Mesothelial cell of epicardium (in vitro differentiated cells): ENCODE measurements at places on chromosomes 11 and 22.

DNA sequence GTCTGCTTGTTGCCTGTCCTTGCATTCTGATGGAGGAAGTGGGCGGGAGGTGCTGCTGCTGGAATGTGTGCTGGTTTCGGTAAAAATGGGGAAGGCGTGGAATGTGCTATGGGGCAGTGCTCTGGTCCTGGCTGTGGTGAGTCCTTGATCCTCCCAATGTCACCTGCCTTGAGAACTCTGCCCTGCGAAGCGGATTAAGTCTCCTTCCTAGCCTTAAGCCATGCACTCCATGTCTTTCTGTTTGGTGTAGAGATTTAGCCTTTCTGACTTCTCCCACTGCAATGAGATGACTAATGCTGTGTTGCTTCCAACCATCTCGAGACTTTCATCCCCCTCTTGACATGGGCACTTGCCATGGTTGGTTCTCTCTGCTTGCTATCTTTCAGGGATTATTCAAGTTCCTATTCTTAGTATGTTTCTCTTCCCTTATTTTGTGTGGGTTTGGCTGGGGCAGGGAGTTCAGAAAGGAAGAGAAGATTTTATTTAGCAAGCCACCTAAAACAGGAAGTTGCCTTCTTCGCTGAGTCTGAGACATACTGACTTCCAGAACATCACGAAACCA, 687.9 kb downstream of the NTM start:
- DNase-seq = no peak
- H3K4me1 ChIP-seq = no peaks in the 10 kb centered on the region
- no peaks in the 10 kb centered on the region for H3K36me3 ChIP-seq
- no peak overlapping the region for H3K4me3 ChIP-seq

- H3K36me3 ChIP-seq = peaks cover 1% of the 10 kb centered on the region
- DNase-seq = no peak
- H3K4me3 ChIP-seq = peak overlapping the region; percentile 12
- no peaks in the 10 kb centered on the region for H3K27me3 ChIP-seq
- peaks cover 26% of the 10 kb centered on the region for H3K4me1 ChIP-seq
- no peak overlapping the region for H3K27ac ChIP-seq
These were observed 2.5 kb downstream of the TBC1D22A start for GRCh38 chr22:46764779-46765485.

DNA sequence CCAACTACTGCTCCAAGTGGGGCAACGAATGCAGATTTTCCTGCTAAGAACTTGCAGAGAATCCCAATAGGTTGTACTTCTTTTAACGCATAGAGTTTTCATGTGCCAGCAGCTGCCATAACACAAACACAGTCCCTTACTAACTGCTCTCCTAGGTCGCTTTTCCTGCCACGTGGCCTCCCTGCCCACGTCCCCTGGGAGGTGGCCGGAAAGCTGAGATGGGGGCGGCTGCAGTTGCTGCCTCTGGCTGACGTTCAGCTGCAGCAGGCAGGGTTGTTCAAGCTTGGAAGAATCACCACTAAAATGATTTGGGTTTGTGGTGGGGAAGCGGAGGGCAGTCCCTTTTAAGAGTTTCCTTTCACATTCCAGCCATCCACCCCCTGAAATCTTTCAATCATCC, 39.3 kb downstream of the ZNF202 start:
- peaks cover 9% of the 10 kb centered on the region for H3K27me3 ChIP-seq
- no peak overlapping the region for H3K27ac ChIP-seq
- H3K4me3 ChIP-seq = no peak overlapping the region
- no peaks in the 10 kb centered on the region for H3K36me3 ChIP-seq
- DNase-seq = no peak
- no peaks in the 10 kb centered on the region for H3K4me1 ChIP-seq

DNA sequence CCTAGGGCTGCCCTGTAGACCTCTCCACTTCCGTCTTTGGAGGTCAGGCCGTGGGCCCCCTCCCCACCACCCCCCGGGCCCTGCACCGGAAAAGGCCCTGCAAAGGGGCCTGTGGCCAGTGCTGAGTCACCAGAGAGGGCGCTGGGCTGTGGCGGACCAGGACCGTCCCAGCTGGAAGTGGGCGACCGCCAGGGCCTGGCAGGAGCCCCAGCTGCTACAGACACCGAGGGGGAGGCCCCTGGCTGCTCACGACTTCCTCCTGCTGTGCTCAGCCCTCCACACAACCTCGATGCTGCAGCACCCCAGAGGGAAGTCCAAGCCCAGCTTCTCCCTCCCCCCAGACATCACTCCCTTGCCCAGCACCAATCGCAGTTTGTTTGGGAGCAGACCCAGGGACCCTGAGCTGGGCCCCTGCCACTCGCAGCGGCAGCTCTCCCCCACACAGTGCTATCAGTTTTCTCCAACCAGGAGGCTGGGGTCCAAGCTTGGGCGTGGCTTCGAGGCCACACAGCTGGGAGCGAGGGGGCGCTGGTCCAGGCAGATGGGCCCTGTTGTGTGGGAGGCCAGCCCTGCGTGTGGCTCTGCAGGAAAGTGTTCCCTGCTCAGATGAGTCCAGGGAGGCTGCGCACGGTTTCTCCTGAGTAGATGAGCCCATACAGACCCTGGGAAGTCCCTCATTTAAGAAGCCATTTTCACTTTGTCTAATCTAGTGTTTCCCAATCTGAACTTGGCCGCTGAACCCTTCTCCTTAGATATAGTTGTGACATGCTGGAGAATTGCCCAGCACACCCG, 5.6 kb upstream of the SH3BP1 start:
- H3K27me3 ChIP-seq = no peaks in the 10 kb centered on the region
- peak overlapping the region; percentile 96 for H3K27ac ChIP-seq

GRCh38 chr11:110425751-110426545, 3.8 kb upstream of the FDX1 start:
- no peak for DNase-seq
- H3K27me3 ChIP-seq = no peaks in the 10 kb centered on the region
- H3K27ac ChIP-seq = peak overlapping the region; percentile 9
- peaks cover 13% of the 10 kb centered on the region for H3K4me1 ChIP-seq
- peaks cover 2% of the 10 kb centered on the region for H3K36me3 ChIP-seq
- H3K4me3 ChIP-seq = no peak overlapping the region

DNA sequence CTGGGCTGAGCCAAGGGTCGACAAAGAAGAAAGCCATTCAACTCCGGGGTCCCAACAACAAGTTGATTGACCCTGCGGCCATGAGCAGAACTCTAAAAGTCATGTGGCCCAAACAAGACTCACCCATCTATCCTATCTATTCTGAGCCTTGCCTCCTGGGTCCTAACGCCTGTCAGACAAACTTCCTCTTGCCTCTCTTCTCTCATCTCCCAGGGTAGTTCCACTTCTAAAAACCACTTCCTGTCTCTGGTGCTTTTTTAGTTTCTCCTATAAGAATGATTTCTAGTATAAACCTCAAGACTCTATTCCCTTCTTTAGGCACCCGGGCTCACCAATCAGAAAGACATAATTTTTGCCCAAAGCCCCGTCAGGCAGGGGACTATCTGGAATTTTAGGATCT, 530.2 kb downstream of the DLG2 start:
- no peak overlapping the region for H3K4me3 ChIP-seq
- DNase-seq = no peak
- no peaks in the 10 kb centered on the region for H3K4me1 ChIP-seq
- no peaks in the 10 kb centered on the region for H3K27me3 ChIP-seq

DNA sequence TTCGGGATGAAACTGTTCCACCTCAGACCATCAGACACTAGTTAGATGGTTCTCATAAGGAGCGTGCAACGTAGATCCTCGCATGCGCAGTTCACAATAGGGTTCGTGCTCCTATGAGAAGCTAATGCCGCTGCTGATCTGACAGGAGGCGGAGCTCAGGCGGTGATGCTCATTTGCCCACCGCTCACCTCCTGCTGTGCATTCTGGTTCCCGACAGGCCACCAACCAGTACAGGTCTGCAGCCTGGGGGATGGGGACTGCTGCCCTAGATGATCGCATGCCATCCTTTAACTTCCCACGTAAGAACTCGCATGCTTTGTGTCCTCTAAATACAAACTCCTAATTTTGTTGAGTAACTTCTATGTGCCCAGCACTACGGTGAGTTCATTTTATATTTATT, 62.6 kb downstream of the EFCAB6 start:
- no peak overlapping the region for H3K4me3 ChIP-seq
- peaks cover 44% of the 10 kb centered on the region for H3K27me3 ChIP-seq
- no peak overlapping the region for H3K27ac ChIP-seq
- H3K4me1 ChIP-seq = peaks cover 3% of the 10 kb centered on the region

- no peaks in the 10 kb centered on the region for H3K27me3 ChIP-seq
- DNase-seq = no peak
- H3K27ac ChIP-seq = peak overlapping the region; percentile 27
- H3K4me3 ChIP-seq = no peak overlapping the region
- H3K4me1 ChIP-seq = peaks cover 3% of the 10 kb centered on the region
- peaks cover 11% of the 10 kb centered on the region for H3K36me3 ChIP-seq
These were observed 33.5 kb upstream of the TXNRD2 start for GRCh38 chr22:19974935-19975706.

DNA sequence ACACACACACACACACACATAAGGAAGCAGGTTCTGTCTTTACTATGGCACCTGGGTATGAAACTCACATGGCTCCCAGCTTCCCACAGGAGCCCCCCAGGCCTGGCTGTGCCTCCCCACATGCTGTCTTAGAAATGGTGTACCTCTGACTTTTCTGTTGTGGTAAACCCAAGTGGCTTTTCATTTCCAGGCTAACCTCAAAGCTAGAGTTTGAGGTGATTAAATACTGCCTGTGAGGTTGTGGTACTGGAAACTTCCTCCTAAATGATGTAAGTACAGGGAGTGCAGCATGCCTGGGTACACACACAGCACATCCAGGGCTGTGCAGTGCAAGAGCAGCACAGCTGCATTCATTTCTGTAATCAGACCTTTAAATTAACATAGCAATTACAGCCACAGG, 34.4 kb downstream of the ME3 start:
- no peak overlapping the region for H3K27ac ChIP-seq
- peaks cover 7% of the 10 kb centered on the region for H3K4me1 ChIP-seq
- no peak for DNase-seq
- no peak overlapping the region for H3K4me3 ChIP-seq

DNA sequence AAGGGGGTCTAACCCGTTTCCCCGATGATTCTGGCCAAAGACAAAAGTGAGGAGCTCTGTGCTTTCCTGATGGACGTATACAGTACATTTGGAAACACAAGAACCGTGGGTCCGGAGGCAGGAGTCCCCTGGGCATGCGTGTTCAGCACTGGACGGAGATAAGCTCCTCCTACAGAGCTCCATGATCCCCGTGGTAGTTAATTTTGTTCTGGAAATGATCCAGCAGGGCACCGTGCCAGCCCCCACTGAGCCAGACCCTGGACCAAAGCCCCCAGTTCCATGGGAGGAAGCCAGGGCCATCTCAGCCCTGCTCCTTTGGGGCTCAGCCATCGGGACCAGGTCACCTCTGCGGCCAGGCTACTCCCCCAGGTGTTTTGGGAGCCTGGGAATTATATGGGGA, 83.3 kb downstream of the TRMU start:
- DNase-seq = no peak
- H3K4me3 ChIP-seq = no peak overlapping the region
- peaks cover 5% of the 10 kb centered on the region for H3K4me1 ChIP-seq
- H3K36me3 ChIP-seq = no peaks in the 10 kb centered on the region
- H3K27ac ChIP-seq = no peak overlapping the region

DNA sequence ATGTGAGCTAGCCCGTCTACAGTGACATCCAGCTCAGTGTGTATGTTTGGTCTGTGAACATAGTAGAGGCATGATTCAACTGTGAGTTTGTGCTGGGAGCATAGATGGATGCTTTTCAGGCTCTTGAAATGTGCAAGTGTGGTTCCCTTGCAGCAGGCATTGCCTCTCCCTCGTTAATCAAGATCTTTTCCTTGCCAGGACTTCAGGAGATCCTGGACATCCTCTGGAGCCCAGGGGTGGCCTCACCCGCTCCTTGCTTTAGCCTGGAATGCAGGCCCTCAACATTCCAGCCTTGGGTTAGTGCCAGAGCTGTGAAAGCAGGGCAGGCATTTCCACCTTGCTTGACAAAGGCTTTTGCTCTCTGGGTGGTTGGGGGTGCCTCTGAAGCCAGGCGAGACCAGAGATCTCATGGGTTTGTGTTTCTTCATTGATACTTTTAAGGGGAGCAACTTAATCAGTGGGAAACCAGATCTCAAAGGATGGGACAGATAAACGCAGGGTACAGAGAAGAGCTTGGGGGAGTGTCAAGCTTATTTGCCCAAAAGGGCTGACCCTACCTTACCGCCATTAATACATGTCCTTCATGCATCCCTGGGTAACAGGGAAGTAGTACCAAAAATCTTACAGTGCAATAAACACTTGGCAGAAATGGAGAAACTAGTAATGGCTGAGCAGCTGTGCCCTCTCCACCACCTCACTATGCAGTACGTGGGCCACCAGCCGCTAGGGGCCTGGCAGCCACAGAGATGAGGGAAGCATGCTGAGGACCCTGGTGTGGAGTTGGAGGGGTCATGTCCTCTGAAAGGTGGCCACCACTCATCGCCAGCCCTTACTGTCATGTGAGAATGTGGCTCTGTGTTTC, 72.1 kb downstream of the PTPRJ start:
- peak; percentile 53 for DNase-seq
- H3K36me3 ChIP-seq = no peaks in the 10 kb centered on the region
- no peaks in the 10 kb centered on the region for H3K27me3 ChIP-seq
- H3K4me3 ChIP-seq = peak overlapping the region; percentile 2
- peaks cover 70% of the 10 kb centered on the region for H3K4me1 ChIP-seq
- H3K27ac ChIP-seq = peak overlapping the region; percentile 97

- no peak for DNase-seq
- no peak overlapping the region for H3K4me3 ChIP-seq
- H3K27me3 ChIP-seq = no peaks in the 10 kb centered on the region
- peaks cover 61% of the 10 kb centered on the region for H3K4me1 ChIP-seq
- H3K36me3 ChIP-seq = no peaks in the 10 kb centered on the region
These were observed 37.1 kb upstream of the OLFML1 start for GRCh38 chr11:7448201-7448600.

DNA sequence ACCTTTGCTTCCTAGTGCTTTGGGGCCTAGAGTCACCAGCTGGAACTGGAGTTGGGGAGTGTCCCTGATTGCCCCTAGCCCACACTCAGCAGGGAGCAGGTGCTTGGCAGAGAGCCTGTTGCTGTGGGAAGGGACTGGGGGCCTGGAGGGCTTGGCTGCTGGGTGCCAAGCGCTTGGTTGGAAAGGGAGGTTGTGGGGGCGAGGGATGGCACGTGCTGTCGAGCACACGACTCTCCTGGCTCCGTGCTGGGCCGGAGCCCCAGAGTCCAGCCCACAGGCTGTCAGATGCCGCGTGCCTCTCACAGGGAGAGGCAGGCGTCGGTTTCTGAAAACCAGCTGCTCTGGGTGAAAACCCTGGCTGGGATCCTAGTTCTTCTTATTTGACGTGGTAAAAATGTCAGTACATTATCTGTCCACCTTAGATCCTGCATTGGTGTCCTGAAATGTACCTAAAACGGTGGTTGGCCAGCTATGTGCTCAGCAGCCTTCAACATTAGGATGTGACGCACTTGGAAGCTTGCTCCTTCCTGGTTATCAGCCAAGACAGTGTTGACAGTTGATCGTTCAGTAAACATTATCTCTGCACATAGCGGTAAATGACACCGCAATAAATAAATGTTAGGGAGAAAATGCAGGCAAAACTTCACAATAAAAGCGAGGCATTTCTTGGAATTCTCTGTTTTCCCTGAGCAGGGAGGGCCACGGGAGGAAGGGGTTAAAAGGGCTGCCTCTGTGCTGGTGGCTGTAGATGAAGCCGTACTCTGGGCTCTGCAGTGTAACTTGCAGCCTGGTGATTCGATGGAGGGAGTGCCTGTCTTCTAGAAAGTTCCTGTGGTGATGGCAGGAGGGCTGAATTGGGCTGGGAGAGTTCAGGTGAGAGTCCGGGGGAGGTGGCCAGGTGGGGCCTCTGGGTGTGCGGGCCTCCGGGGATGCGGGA, 29.2 kb downstream of the GRAMD4 start:
- no peak overlapping the region for H3K4me3 ChIP-seq
- peak overlapping the region; percentile 27 for H3K27ac ChIP-seq
- H3K36me3 ChIP-seq = peaks cover 5% of the 10 kb centered on the region
- peaks cover 12% of the 10 kb centered on the region for H3K4me1 ChIP-seq
- no peaks in the 10 kb centered on the region for H3K27me3 ChIP-seq
- no peak for DNase-seq
